CD8-positive, alpha-beta memory T cell (primary cell): ENCODE measurements at places on chromosomes 3 and 15. TPM values are rescaled to one million over a fixed set of nuclear protein-coding genes. Genes with fewer than 3 reads are reported as not detected.
A peak's percentile ranks its signal among the peaks of the same experiment; 100 is the strongest.

Gene TMEM266
- total RNA-seq = 0.11 TPM

Gene PRSS50
- total RNA-seq = not detected

Gene CPEB1
- 0.44 TPM for total RNA-seq

DNA sequence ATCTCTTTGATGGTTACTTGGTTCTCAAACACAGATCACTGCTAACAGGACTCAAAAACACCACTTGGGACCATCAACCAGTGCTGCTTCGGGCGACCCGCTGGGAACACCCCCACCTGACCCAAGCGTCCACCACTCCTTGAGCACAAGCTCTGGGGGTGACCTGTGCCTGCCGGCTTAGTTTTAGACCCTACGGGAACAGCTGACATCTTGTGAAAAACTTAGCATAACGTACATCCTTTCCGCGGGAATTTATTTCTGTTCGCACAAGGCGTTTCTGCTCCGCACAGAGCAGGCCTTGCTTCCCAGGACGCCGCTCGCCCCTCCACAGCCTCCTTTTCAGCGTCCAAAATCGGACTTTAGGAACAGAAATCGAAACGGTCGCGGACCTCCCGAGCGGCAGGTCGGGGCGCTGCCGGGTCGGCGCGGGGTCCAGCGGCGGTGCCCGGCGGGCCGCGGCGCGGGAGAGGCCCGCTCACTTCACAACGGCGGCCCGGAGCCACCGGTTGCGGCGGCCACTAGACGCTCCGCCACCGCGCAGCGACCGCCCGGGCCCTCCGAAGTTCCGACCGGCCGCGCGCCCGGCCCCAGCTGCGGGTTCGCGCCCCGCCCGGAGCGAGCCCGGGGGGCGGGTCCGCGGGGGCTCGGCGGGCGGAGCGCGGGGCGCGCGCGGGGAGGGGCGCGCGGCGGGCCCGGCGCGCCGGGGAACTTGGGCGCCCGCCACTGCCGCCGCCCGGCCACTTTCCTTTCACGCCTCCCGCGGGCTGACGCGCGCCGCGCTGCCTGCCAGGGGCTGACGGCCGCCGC, 959 bp downstream of the SFMBT1 start:
- peak; percentile 77 for DNase-seq
